ENCODE measurements at places on chromosomes 12 and 14. TPM values are rescaled to one million over a fixed set of nuclear protein-coding genes. Genes with fewer than 3 reads are reported as not detected.

ALDH2 gene
- polyA plus RNA-seq = 91.9 TPM

FAM90A1 gene
- 3.8 TPM for polyA plus RNA-seq

SNX6 gene
- 128 TPM for polyA plus RNA-seq

CMKLR1 gene
- 3.1 TPM for polyA plus RNA-seq

C14orf39 gene
- polyA plus RNA-seq = 1.0 TPM

Data from left kidney (tissue), 8 donors.